ENCODE measurements at places on chromosomes 16 and 17.

- DNase-seq: peak; percentile 71
Measured at GRCh38 chr17:78112518-78113471, 15.8 kb downstream of the TMC6 start.

GRCh38 chr16:55401046-55401445, 77.0 kb downstream of the IRX6 start:
- no peak for DNase-seq

DNA sequence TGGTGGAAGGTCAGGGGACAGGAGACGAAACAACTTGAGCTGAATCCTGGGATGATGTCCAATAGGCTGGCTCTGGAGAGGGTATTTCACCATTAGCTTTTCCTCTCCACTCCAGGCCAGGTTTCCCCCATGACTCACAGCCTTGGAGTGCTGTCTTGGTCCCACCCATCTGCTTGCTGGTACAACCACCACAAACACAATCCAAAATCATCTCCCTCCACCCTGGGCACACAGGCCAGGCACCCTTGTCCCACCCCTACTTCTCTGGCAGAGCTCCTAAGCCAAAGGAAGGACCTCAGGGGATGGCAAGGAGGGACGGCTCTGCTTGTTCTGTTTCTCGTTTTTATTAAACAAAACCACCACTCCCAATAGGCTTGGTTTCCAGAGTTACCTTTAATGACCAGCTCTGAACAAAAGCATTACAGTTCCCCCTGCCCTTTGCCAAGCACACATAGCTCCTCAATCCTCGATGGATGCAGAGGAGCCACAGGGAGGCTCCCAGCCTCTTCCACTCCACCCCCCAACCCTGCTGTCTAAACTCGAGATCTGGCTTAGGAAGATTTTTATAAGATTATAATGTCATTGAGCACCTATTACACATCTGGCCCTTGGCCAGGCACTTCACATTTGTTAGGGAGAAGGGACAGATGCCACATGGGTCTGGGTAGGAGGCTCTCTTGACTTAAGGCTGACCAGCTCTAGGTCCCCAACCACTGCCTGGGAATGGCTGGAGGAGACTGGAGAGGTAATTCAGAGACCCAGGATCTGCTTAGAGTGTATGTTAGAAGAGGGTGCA, 13.3 kb downstream of the CAVIN1 start:
- no peak for DNase-seq

GRCh38 chr16:57863434-57864160, 61.3 kb upstream of the KIFC3 start:
- peak; percentile 34 for DNase-seq

DNA sequence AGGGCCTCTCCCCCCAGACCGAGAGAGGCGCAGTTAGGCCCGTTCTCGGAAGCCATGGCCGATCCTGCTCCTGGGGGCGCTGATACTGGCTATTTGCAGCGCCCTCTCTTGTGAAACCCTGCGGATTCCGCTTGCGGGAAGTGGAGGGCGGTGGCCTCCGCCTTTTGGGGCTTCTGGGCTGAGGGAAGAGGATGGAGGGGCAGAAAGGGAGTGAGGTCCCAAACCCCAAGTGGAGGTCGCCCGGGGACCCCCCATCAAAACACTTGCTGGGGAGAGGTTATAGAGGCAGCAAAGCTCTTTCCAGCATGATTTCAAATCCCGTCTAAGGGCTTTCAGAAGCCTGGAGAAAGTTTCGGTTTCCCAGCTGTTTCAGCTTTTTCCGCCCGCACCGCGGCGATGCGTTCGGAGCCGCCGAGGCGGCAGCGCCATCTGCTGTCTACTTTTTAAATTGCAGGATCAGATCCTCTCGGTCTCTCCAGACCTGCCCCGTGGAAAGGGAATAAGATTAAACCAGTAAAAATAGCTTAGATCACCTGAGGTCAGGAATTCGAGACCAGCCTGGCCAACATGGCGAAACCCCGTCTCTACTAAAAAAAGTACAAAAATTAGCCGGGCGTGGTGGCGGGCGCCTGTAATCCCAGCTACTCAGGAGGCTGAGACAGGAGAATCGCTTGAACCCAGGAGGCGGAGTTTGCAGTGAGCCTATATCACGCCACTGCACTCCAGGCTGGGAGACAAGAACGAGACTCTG, 15.8 kb downstream of the SNX20 start:
- DNase-seq: peak; percentile 65

GRCh38 chr16:78259873-78260272, 160.4 kb downstream of the WWOX start:
- no peak for DNase-seq

GRCh38 chr16:79026117-79026516, 574.4 kb downstream of the MAF start:
- DNase-seq: no peak

GRCh38 chr16:31709181-31709580, 164.4 kb upstream of the ZNF267 start:
- no peak for DNase-seq

DNA sequence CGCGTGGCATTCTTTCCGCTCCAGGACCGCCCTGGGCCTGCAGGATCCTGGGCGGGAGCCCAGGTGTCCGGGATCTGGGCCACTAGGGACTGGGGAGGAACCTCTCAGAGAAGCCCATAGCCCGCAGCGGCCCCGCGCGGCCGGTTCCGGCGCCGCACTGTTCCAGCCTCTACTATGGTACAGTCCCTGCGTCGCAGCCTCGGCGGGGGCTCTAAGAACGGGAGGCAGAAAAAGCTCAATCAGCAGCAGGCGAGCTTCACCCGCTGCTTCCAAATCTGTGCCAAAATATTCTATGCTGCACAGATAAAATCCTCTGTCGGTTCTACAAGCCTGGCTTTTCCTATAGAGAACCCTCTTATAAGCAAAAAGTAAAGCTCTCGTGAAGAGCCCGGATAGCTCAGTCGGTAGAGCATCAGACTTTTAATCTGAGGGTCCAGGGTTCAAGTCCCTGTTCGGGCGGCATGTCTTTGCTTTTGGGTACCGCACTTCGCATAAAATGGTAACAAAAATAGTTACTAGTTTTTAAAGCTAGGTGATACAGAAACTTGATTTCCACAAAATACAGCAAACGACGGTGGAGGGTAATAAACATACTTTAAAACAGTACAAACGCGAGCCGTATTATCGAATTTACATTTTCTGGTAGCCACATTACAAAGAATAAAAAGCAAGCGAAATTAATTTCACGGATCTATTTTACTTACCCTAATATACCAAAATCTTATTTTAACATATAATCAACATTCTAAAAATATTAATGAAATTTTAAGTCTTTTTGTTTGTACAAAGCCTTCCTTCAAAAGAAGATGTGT, 661 bp upstream of the ALOXE3 start:
- peak; percentile 52 for DNase-seq

GRCh38 chr17:45692661-45693060, 91.5 kb upstream of the CRHR1 start:
- no peak for DNase-seq

Measured in NCI-H774 (cell line).